Mesothelial cell of epicardium (in vitro differentiated cells): ENCODE measurements at places on chromosomes 4 and X. TPM values are rescaled to one million over a fixed set of nuclear protein-coding genes. Genes with fewer than 3 reads are reported as not detected.
A peak's percentile ranks its signal among the peaks of the same experiment; 100 is the strongest.

DNA sequence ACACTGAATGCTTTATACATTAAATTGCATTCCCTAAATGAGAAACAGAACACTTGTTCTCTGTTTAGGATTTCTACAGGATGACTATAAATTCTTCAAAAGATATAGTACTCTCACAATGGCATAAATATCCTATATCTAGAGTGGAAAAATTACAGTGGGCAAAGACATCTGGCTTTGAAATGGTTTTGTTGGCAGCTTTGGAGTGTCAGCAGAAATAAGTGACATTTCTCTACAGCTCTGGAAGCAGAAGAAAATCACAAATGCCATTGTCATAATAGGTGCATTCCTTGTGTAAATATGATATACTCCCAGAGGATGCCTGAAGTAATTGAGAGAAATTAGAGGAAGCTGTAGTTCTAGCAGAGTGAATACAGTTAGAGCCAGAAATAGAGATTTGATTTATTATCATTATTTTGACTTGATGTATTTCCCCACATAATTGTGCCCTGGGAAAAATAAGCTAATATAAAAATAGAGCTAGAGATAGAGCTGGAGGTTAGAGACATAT, 95.9 kb upstream of the GALNTL6 start:
- no peak overlapping the region for H3K27ac ChIP-seq
- no peaks in the 10 kb centered on the region for H3K36me3 ChIP-seq
- no peak overlapping the region for H3K4me3 ChIP-seq
- H3K4me1 ChIP-seq: peaks cover 3% of the 10 kb centered on the region
- DNase-seq: no peak

Gene CYBB
- total RNA-seq: 0.05 to 0.38 TPM (median 0.07 TPM) in 3 replicates

Gene FRMD7
- total RNA-seq: 0.07 to 0.18 TPM (median 0.13 TPM) in 3 replicates

- peak overlapping the region; percentile 48 for H3K27ac ChIP-seq
- no peaks in the 10 kb centered on the region for H3K27me3 ChIP-seq
- peaks cover 70% of the 10 kb centered on the region for H3K4me1 ChIP-seq
These were observed 105.1 kb upstream of the LIMCH1 start for GRCh38 chr4:41432881-41433280.

DNA sequence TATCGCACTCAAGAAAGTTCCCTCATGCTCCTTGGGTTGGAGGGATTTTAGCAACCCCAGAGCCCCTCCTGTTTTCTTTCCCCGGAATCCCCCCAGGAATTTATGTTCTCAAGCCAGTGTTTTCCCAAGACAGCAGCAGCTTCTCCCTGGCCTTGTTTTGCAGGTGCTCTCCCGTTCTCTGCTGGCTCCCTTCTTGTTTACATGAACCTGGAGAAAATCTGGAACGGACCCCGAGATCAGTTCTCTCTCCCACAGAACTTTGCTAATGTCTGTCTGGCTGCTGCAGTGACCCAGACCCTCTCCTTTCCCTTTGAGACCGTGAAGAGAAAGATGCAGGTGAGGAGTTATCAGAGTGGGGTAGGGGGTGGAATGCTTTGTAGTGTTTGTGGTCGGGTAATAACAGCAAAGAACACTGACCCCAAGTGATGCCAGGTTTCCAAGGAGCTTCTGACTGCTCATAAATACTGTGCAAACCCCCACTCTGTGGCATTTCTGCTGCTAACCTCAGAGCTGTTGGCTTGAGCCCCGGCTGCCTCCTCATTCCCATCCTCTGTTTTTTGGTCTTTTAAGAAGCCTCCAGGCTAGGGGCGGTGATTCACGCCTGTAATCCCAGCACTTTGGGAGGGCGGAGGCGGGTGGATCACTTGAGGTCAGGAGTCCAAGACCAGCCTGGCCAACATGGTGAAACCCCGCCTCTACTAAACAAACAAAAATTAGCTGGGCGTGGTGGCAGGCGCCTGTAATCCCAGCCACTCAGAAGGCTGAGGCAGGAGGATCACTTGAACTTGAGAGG, 11.1 kb downstream of the SLC25A43 start:
- H3K27ac ChIP-seq: no peak overlapping the region
- H3K4me3 ChIP-seq: no peak overlapping the region
- no peak for DNase-seq
- H3K27me3 ChIP-seq: no peaks in the 10 kb centered on the region

DNA sequence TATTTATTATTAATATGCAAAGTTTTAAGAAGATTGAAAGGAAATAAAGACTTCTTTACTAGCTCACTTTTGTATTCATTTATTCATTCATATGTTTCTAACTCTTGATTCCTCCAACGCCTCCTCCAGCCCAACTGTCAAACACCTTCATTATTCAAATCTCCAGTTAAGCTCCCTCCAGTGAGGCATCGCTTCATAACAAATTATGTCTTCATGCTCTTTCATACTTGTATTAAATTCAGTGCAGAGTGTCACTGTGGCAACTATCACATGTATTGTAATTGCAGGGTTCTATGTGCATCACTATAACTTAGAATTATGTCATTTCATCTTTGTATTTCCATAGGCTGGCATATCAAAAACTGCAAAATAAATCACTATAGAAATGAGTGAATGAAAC, 1394.2 kb upstream of the PCDH7 start:
- no peak overlapping the region for H3K27ac ChIP-seq
- peaks cover 4% of the 10 kb centered on the region for H3K4me1 ChIP-seq
- no peak overlapping the region for H3K4me3 ChIP-seq

Gene ARMCX1
- 24.8 to 25.1 TPM (median 25.0 TPM) in 3 replicates for total RNA-seq

DNA sequence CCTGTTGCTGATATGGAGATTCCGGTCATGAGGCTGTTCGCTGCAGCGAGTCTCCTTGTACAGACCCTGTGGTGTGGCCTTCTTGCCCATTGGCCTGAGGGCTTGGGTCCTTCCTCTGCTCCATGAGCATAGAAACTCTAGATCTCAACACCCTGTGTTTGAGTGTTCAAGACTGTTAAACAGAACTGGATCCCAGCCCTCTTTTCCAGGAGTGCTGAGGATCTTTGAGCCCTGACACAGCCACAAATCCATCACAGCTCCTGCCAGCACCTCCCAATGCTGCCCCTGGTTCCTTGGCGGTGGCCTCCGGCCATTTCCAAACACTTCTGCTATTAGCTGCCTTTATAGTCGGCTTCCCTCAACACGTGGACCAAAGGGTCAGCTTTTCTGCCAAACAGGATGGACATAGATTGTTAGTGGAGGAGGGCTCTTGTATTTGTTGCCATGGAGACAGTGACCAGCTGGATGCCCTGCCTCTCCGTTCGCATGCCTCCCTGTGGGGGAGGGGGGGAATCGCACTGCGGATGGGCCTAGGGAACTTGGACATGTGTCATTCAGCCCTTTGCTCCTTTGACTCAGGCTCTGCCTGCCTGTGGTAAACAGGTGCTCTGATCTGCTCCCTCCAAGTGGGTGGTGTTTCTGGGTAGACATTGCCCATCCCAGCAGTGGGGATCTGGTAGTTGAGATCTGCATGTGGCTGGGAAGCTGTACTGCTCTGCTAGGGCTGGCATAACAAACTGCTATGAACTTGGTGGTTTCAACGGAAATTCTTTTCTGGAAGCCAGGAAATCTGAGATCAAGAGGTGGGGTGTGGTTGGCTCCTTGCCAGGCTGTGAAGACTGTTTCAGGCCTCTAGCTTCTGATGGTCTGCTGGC, 6.9 kb upstream of the WDR1 start:
- no peak overlapping the region for H3K27ac ChIP-seq
- DNase-seq: no peak
- no peaks in the 10 kb centered on the region for H3K36me3 ChIP-seq
- H3K4me3 ChIP-seq: no peak overlapping the region

GRCh38 chr4:125169192-125169591, 145.6 kb upstream of the FAT4 start:
- no peaks in the 10 kb centered on the region for H3K27me3 ChIP-seq
- H3K4me3 ChIP-seq: no peak overlapping the region
- no peak for DNase-seq
- no peaks in the 10 kb centered on the region for H3K36me3 ChIP-seq
- no peak overlapping the region for H3K27ac ChIP-seq

GRCh38 chr4:184778325-184778724, 44.4 kb upstream of the CENPU start:
- no peaks in the 10 kb centered on the region for H3K27me3 ChIP-seq
- no peak overlapping the region for H3K4me3 ChIP-seq
- H3K4me1 ChIP-seq: no peaks in the 10 kb centered on the region

- no peak overlapping the region for H3K27ac ChIP-seq
- H3K36me3 ChIP-seq: no peaks in the 10 kb centered on the region
- DNase-seq: no peak
- peaks cover 14% of the 10 kb centered on the region for H3K4me1 ChIP-seq
These were observed 1.7 kb upstream of the ZFP92 start for GRCh38 chrX:153409414-153410101.

DNA sequence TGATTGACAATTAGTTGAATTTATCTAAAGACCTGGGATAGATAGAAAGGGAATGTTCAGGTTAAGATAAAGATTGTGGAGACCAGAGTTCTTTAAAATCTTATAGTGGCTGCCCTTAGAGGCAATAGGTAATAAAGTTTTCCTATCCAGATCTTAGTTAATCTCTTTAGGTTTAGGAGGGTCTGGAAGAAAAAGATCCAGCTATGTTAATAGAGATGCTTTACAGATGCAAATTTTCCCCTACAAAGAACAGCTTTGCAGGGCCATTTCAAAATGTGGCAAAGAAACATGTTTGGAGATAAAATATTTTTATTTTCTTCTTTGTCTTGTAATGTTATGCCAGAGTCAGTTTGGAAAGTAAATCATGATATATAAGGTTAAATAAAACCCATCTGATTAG, 54.1 kb upstream of the CHIC1 start:
- H3K27ac ChIP-seq: no peak overlapping the region
- H3K36me3 ChIP-seq: no peaks in the 10 kb centered on the region

GRCh38 chrX:48913605-48914366, 2.3 kb upstream of the SLC35A2 start:
- H3K4me1 ChIP-seq: peaks cover 30% of the 10 kb centered on the region
- H3K27me3 ChIP-seq: no peaks in the 10 kb centered on the region
- H3K4me3 ChIP-seq: no peak overlapping the region
- H3K27ac ChIP-seq: no peak overlapping the region
- H3K36me3 ChIP-seq: peaks cover 4% of the 10 kb centered on the region
- DNase-seq: no peak

Gene GYPB
- total RNA-seq: not detected in 3 replicates

GRCh38 chrX:73668779-73669178, 105.8 kb downstream of the CHIC1 start:
- H3K27me3 ChIP-seq: no peaks in the 10 kb centered on the region
- peaks cover 29% of the 10 kb centered on the region for H3K36me3 ChIP-seq
- DNase-seq: no peak

GRCh38 chr4:180285796-180286195, 1957.4 kb upstream of the TENM3 start:
- peaks cover 22% of the 10 kb centered on the region for H3K4me1 ChIP-seq
- no peaks in the 10 kb centered on the region for H3K27me3 ChIP-seq
- no peak overlapping the region for H3K4me3 ChIP-seq

Gene NAA10
- total RNA-seq: 76.8 to 82.0 TPM (median 79.3 TPM) in 3 replicates

Gene TLR1
- total RNA-seq: 0.77 to 1.2 TPM (median 0.82 TPM) in 3 replicates

Gene LNX1
- 12.7 to 14.0 TPM (median 13.0 TPM) in 3 replicates for total RNA-seq

Gene PDGFC
- total RNA-seq: 80.5 to 86.0 TPM (median 83.5 TPM) in 3 replicates

Gene FGF13
- total RNA-seq: 0.72 to 1.4 TPM (median 1.1 TPM) in 3 replicates

DNA sequence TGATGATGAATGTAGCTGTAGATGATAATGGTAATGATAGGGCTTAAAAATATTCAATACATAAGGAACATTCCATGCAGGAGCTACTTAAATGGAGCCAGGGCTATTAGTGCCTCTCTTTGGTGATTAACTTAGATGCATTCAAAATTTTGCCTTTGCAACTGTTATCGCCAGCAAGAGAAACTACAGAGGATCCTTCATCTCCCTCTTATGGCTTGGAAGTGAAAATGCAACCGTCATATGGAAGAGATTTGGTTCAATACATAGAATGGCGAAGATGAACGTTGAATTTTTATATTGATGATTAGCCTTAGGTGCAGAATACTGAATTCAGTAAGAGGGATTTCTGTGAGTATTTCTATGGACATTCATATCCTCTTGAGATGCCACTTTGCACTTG, 134.5 kb upstream of the NLGN4X start:
- H3K4me1 ChIP-seq: no peaks in the 10 kb centered on the region
- H3K36me3 ChIP-seq: no peaks in the 10 kb centered on the region
- DNase-seq: no peak
- H3K4me3 ChIP-seq: no peak overlapping the region

GRCh38 chrX:150683536-150684146, 9.6 kb upstream of the MTMR1 start:
- H3K27me3 ChIP-seq: no peaks in the 10 kb centered on the region
- no peak overlapping the region for H3K27ac ChIP-seq
- H3K4me1 ChIP-seq: no peaks in the 10 kb centered on the region
- DNase-seq: no peak
- H3K4me3 ChIP-seq: no peak overlapping the region
- H3K36me3 ChIP-seq: no peaks in the 10 kb centered on the region

GRCh38 chr4:145496292-145496691, 14.6 kb downstream of the SMAD1 start:
- H3K4me1 ChIP-seq: peaks cover 14% of the 10 kb centered on the region
- peaks cover 8% of the 10 kb centered on the region for H3K36me3 ChIP-seq
- H3K4me3 ChIP-seq: no peak overlapping the region
- no peak overlapping the region for H3K27ac ChIP-seq

- no peak for DNase-seq
- no peak overlapping the region for H3K4me3 ChIP-seq
- peaks cover 9% of the 10 kb centered on the region for H3K4me1 ChIP-seq
- H3K27ac ChIP-seq: peak overlapping the region; percentile 47
- H3K36me3 ChIP-seq: peaks cover 1% of the 10 kb centered on the region
- peaks cover 4% of the 10 kb centered on the region for H3K27me3 ChIP-seq
These were observed 817 bp upstream of the WDR19 start for GRCh38 chr4:39181520-39181904.

DNA sequence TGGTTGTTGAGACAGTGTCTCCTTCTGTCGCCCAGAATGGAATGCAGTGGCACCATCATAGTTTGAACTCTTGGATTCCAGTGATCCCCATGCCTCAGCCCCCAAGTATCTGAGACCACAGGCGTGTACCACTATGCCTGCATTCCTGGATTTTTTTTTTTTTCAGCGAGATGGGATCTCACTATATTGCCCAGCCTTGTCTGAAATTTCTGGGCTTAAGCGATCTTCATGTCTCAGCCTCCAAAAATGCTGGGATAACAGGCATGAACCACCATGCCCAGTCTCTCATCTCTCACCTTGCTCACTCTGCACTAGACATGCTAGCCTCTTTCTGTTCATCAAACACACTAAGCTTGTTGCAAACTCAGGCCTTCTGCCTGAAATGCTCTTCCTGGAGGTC, 104.1 kb downstream of the UBE2K start:
- H3K27ac ChIP-seq: no peak overlapping the region
- DNase-seq: no peak
- H3K4me3 ChIP-seq: no peak overlapping the region
- no peaks in the 10 kb centered on the region for H3K27me3 ChIP-seq
- no peaks in the 10 kb centered on the region for H3K4me1 ChIP-seq
- H3K36me3 ChIP-seq: no peaks in the 10 kb centered on the region

- no peak for DNase-seq
- no peak overlapping the region for H3K27ac ChIP-seq
- H3K36me3 ChIP-seq: no peaks in the 10 kb centered on the region
- no peak overlapping the region for H3K4me3 ChIP-seq
These were observed 308.7 kb downstream of the GBA3 start for GRCh38 chr4:23001478-23001877.

- no peaks in the 10 kb centered on the region for H3K27me3 ChIP-seq
- no peaks in the 10 kb centered on the region for H3K36me3 ChIP-seq
- no peak overlapping the region for H3K4me3 ChIP-seq
- peaks cover 8% of the 10 kb centered on the region for H3K4me1 ChIP-seq
These were observed 15.6 kb upstream of the BBS12 start for GRCh38 chr4:122716825-122717448.
